ENCODE measurements at places on chromosomes 1 and 21.

DNA sequence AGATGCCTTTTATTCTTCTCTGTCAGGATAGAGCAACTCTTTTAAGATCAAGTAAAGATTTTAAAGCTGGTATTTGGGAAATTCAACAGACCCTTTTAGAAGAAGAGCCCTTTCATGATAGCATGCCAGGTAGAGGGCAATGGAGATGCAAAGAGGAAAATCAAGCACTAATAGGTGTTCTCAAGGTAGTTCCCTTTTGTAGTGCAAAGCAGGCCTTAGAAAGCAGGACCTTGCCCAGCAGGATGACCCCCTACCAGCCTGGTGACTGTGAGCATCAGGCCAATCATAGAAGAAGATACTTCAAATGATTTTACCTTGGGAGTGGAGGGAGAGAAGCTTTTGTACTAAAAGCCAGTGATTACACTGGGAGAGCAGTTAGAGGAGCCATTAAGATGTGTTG, 381.4 kb upstream of the ZRANB2 start:
- peaks cover 2% of the 10 kb centered on the region for H3K27me3 ChIP-seq
- no peak overlapping the region for H3K27ac ChIP-seq
- H3K4me3 ChIP-seq, result no peak overlapping the region
- H3K36me3 ChIP-seq, result no peaks in the 10 kb centered on the region
- H3K4me1 ChIP-seq, result peaks cover 1% of the 10 kb centered on the region
- no peak for DNase-seq

DNA sequence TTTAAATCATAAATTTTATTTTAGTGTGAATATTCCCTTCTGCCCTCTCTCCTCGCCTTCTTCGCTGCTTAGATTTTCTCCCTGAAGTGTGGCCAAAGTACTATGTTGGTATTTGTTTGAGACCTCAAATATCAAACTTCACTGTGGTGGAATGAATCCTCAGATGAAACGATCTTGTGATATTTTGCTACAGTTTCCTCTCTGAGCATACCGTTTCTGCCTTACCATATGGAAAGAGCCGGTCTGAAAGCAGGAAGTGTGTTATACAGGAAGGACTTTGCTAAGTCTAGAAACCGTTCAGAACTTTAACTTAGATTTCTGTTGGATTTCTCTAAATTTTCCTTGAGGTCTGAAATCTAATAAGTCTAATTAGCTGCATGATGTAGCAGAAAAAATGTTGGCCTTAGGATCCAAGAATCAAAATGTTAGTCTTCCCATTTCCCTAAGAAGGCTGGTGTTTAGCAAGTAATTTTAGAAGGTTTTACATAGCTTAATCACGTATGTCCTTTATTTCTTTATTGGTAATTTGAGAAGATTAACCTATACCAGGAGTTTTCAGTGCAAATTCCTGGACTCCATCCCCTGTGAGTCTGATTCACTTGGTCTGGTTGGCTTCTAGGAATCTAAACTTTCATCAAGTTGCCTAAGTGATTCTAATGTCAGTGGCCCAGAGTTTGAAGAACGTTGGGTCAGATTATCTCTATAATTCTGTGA, 30.7 kb downstream of the SDCCAG8 start:
- H3K36me3 ChIP-seq, result peaks cover 42% of the 10 kb centered on the region
- peaks cover 52% of the 10 kb centered on the region for H3K4me1 ChIP-seq
- DNase-seq, result no peak
- peak overlapping the region; percentile 98 for H3K27ac ChIP-seq
- H3K27me3 ChIP-seq, result peaks cover 2% of the 10 kb centered on the region

GRCh38 chr21:40640266-40640789, 206.6 kb downstream of the DSCAM start:
- H3K27ac ChIP-seq, result no peak overlapping the region
- no peak overlapping the region for H3K4me3 ChIP-seq
- H3K27me3 ChIP-seq, result peaks cover 8% of the 10 kb centered on the region
- H3K4me1 ChIP-seq, result peaks cover 3% of the 10 kb centered on the region
- no peak for DNase-seq
- peaks cover 11% of the 10 kb centered on the region for H3K36me3 ChIP-seq

- no peak overlapping the region for H3K27ac ChIP-seq
- DNase-seq, result no peak
- H3K4me3 ChIP-seq, result no peak overlapping the region
- H3K27me3 ChIP-seq, result peaks cover 3% of the 10 kb centered on the region
- no peaks in the 10 kb centered on the region for H3K36me3 ChIP-seq
Observed at GRCh38 chr1:23200883-23201282, 16.4 kb downstream of the HTR1D start.

GRCh38 chr1:56948403-56949023, 17.3 kb downstream of the C8B start:
- H3K36me3 ChIP-seq, result no peaks in the 10 kb centered on the region
- H3K4me1 ChIP-seq, result peaks cover 3% of the 10 kb centered on the region
- no peaks in the 10 kb centered on the region for H3K27me3 ChIP-seq
- no peak overlapping the region for H3K27ac ChIP-seq

DNA sequence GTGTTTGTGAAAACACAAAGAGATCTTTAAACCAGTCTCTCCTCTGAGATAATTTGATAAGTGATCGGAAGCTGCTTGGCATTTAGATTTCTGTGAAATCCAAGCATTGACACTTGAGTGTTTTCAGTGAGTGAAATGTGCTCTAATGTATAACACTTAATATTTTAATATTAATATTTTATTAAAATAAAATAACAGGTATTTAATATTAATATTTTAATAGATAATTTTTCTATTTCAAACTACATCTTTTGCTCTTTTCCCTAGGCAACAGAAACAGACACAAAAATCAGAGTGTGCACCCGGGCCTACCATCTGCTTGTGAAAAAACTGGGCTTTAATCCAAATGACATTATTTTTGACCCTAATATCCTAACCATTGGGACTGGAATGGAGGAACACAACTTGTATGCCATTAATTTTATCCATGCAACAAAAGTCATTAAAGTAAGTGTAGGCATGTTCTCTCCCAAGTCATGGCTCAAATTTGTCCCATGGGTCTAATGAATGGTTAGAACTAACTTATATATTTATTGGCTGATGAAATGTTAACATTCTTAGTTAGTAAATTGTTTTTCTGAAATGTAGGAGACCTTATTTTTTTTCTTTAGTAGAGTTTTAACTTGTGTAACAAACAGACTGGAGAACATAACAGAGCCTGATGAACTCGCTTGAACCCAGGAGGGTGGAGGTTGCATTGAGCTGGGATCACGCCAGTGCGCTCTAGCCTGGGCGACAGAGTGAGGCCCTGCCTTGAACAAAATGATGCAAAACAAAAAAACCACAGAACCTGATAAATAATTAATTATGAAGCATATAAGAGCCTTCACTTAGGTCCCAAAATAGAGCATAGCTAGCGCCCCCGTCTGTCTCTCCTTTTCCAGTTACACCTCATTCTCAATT, 55.2 kb downstream of the MTR start:
- H3K27ac ChIP-seq, result no peak overlapping the region
- H3K4me1 ChIP-seq, result peaks cover 6% of the 10 kb centered on the region
- no peak overlapping the region for H3K4me3 ChIP-seq
- H3K36me3 ChIP-seq, result peaks cover 4% of the 10 kb centered on the region
- H3K27me3 ChIP-seq, result no peaks in the 10 kb centered on the region

- peaks cover 4% of the 10 kb centered on the region for H3K36me3 ChIP-seq
- no peak for DNase-seq
- peaks cover 18% of the 10 kb centered on the region for H3K27me3 ChIP-seq
- H3K27ac ChIP-seq, result no peak overlapping the region
- no peak overlapping the region for H3K4me3 ChIP-seq
Observed at GRCh38 chr1:37031871-37032270, 2.4 kb downstream of the GRIK3 start.

DNA sequence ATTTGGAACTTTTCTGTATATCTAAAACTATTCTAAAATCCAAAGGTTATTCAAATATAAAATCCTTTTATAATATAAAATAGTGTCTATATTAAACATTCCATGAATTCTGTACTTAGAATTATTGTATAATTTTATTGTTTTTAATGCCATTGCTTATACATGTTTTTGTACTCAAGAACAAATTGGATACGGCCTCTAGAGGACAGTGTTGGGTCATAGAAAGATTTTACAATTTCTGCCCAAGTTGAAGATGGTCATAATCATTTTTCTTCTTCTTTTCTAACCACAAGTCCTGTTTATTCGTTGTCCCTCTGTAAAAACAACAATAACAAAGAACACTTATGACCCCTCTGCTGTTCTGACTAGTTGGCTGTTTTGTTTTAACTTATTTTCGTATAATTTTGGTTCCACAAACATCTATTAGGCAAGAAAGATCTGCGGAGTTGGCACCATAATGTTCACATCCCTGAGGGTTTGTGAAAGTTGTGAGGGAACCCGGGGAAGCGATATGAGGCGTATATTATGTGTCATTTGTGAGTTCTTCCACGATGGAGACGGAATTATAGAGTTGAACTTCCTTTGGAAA, 75.7 kb upstream of the KIF26B start:
- H3K36me3 ChIP-seq, result peaks cover 4% of the 10 kb centered on the region
- no peak overlapping the region for H3K27ac ChIP-seq
- peaks cover 2% of the 10 kb centered on the region for H3K27me3 ChIP-seq
- DNase-seq, result peak; percentile 12

DNA sequence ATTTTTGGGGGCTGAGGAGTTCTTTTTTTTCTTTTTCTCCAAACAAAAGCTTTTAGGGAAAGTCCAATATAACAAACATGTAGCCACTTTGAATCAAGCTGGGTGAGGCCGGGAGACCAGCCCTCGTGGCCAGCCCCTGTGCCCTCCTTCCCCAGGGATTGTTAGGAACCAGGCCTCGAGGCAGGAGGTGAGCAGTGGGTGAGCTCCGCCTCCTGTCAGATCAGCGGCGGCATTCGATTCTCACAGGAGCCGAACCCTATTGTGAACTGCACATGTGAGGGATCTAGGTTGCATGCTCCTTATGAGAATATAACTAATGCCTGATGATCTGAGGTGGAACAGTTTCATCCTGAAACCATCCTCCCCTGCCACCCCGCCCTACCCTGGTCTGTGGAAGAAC, 41.8 kb upstream of the TTC22 start:
- H3K4me1 ChIP-seq, result no peaks in the 10 kb centered on the region
- DNase-seq, result no peak
- peaks cover 2% of the 10 kb centered on the region for H3K36me3 ChIP-seq
- no peak overlapping the region for H3K4me3 ChIP-seq
- H3K27me3 ChIP-seq, result no peaks in the 10 kb centered on the region

GRCh38 chr1:43942411-43942810, 4.3 kb upstream of the IPO13 start:
- no peak for DNase-seq
- H3K4me1 ChIP-seq, result peaks cover 18% of the 10 kb centered on the region
- peak overlapping the region; percentile 38 for H3K27ac ChIP-seq
- no peaks in the 10 kb centered on the region for H3K36me3 ChIP-seq
- H3K27me3 ChIP-seq, result peaks cover 4% of the 10 kb centered on the region

DNA sequence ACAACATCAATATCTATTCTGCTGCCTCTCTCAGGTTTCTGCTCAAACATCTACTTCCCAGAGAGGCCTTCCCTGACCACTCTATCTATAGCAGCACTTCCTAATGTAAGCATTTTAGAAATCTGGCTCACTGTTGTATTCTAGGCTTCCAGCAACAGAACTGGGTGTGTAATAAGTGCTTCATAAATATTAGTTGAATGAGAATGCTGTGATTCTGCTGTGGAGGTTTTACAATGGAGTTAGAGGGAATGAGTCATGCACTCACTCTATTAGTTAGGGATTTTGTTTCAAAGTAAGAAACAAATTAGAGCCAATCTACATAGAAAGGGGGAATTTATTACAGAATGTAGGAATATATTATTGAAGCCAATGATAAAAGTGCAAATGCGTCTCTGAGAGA, 38.6 kb upstream of the SLC35F3 start:
- no peaks in the 10 kb centered on the region for H3K4me1 ChIP-seq
- peaks cover 10% of the 10 kb centered on the region for H3K36me3 ChIP-seq

GRCh38 chr1:15849775-15850324, 2.3 kb downstream of the SPEN start:
- peak overlapping the region; percentile 99 for H3K4me3 ChIP-seq
- peaks cover 13% of the 10 kb centered on the region for H3K27me3 ChIP-seq
- peak overlapping the region; percentile 97 for H3K27ac ChIP-seq
- H3K36me3 ChIP-seq, result peaks cover 6% of the 10 kb centered on the region
- DNase-seq, result peak; percentile 60

GRCh38 chr21:40271164-40271563, 403.9 kb downstream of the PCP4 start:
- peaks cover 7% of the 10 kb centered on the region for H3K36me3 ChIP-seq
- no peak for DNase-seq
- H3K4me3 ChIP-seq, result no peak overlapping the region
- H3K27me3 ChIP-seq, result no peaks in the 10 kb centered on the region

DNA sequence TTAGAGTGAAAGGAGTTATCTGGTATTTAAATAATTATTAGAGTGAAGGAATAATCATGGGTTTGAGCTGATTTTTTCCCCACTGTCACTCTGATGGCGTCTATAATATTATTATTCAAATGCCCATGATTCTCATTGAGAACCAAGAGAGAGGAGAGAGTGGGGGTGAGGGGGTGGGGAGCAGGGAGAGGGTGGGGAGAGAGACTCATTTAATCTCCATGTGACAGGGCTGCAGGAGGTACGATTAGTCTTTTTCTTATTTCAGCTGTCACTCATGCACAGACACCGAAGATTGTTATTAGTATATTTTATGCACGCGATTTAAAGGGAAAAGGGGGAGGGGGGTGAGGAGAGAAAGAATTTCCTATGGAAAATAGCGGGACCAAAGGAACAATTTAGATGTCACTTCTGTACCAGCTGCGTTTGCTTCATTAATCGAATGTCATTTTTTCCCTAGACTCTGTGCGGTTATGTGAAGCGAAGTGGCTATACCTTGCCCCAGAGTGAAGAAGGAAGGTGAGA, 19.9 kb downstream of the PLXNA2 start:
- H3K27me3 ChIP-seq, result peaks cover 14% of the 10 kb centered on the region
- peaks cover 53% of the 10 kb centered on the region for H3K4me1 ChIP-seq
- no peak overlapping the region for H3K27ac ChIP-seq
- H3K36me3 ChIP-seq, result no peaks in the 10 kb centered on the region

- H3K27me3 ChIP-seq, result peaks cover 7% of the 10 kb centered on the region
- H3K4me3 ChIP-seq, result no peak overlapping the region
- DNase-seq, result no peak
- H3K36me3 ChIP-seq, result no peaks in the 10 kb centered on the region
- H3K27ac ChIP-seq, result no peak overlapping the region
Observed at GRCh38 chr1:61444288-61444687, 280.7 kb downstream of the TM2D1 start.

- no peaks in the 10 kb centered on the region for H3K4me1 ChIP-seq
- H3K27me3 ChIP-seq, result peaks cover 1% of the 10 kb centered on the region
- H3K36me3 ChIP-seq, result no peaks in the 10 kb centered on the region
- DNase-seq, result no peak
- H3K4me3 ChIP-seq, result no peak overlapping the region
- H3K27ac ChIP-seq, result no peak overlapping the region
Observed at GRCh38 chr1:237473854-237474253, 416.9 kb downstream of the ZP4 start.

DNA sequence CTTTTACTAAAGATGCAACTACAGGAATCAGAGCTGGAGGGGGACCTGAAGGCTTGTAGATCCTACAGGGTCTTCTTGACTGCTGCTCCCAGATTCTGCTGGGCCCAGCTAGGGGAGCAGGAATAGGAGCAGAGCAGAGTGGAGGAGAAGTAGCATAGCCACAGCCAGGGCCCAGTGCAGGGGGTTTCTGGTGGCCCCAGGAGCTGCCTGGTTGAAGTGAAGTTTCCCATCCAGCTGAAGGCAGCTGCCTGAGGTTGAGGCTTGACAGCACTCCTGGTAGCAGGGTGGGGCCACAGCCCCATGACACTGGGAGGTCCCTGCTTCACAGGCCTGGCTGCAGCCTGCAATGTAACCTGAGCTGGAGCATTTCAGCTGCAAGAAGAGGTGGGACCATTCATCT, 2.0 kb upstream of the INPP5B start:
- peaks cover 7% of the 10 kb centered on the region for H3K27me3 ChIP-seq
- no peak overlapping the region for H3K4me3 ChIP-seq
- no peak for DNase-seq
- no peaks in the 10 kb centered on the region for H3K36me3 ChIP-seq
- peaks cover 15% of the 10 kb centered on the region for H3K4me1 ChIP-seq
- H3K27ac ChIP-seq, result no peak overlapping the region
